Esophagus squamous epithelium (tissue), 5 donors: ENCODE measurements at places on chromosomes 11 and 22. TPM values are rescaled to one million over a fixed set of nuclear protein-coding genes. Genes with fewer than 3 reads are reported as not detected.

CATSPER1 gene
- total RNA-seq = not detected

DKK3 gene
- 24.8 TPM for total RNA-seq

TRIOBP gene
- total RNA-seq = 138 TPM

MS4A15 gene
- total RNA-seq = not detected

NCF4 gene
- 15.1 TPM for total RNA-seq

GRIA4 gene
- not detected for total RNA-seq

CPT1B gene
- total RNA-seq = 6.7 TPM

CTSF gene
- 22.2 TPM for total RNA-seq

CFAP300 gene
- total RNA-seq = 2.4 TPM

TEX54 gene
- total RNA-seq = not detected

PELI3 gene
- 6.3 TPM for total RNA-seq

OR52A1 gene
- not detected for total RNA-seq

UPK3A gene
- total RNA-seq = not detected

PATE2 gene
- total RNA-seq = not detected

TRIM29 gene
- total RNA-seq = 1,472 TPM

KCNQ1OT1 gene
- total RNA-seq = 1.9 TPM
